Stimulated activated CD8-positive, alpha-beta memory T cell treated with anti-CD3 and anti-CD28 coated beads, Interleukin-4, amount 100 ng/mL, for 1 hour (primary cell): ENCODE measurements at places on chromosomes 5 and 9.

- no peak for DNase-seq
Measured at GRCh38 chr5:96254980-96255691, 177.9 kb downstream of the PCSK1 start.

DNA sequence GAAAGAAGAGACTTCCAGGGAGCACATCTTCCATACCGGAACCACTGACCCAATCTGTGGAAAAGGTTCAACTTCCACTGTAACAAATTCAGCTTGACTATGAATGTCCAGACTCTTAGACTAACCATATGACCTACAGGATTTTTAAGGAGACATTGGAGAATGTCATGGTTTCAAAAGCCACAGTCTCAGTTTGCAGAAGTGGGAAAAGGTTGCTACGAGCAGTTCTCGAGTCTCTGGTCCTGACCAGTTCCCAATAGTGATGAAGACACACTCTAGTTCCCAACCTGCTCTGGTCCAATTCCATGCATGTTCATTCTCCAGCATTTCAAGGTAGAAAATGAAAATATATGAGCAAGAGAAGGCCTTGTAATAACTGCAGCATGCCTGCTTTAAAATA is 158.0 kb downstream of the MAPKAP1 start:
- no peak for DNase-seq

GRCh38 chr5:172573120-172573882 is 67.8 kb upstream of the NEURL1B start:
- DNase-seq, result no peak

- no peak for DNase-seq
Measured at GRCh38 chr5:108639366-108639765, 108.3 kb upstream of the FER start.

- no peak for DNase-seq
Measured at GRCh38 chr5:891117-891836, 1.3 kb downstream of the BRD9 start.

DNA sequence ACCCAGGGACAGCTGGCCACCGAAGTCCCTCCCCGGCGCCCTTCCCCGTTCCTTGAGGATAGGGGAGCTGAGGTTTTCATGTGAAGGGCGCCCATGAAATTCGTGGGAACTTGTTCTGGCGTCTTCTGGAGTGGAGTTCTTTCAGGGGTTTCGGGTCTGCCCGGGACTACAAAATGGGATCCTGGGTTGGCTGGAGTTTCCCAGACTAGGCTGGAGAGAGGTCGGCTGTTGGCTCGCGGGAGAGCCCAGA is 3.6 kb upstream of the RGMB start:
- no peak for DNase-seq

DNA sequence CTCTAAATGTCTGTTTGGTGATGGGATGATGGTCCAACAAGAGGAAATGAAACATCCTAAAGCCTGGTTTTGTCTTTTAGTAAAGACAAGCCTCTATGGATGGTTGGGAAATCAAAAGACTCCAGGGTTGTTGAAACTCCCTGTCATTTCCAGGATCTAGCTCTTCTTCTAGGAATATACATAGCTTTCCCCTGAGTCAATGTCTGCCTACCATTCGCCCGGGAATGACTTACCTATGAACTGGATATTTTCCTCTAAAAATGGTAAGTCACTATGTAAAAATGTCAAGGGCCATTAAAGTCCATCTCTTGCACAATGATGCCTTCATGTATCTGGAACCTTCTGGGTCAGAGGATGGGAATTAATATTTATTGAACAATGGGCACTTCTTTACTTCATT is 11.1 kb upstream of the KIF12 start:
- DNase-seq, result no peak

GRCh38 chr5:172602783-172603231 is 38.3 kb upstream of the NEURL1B start:
- DNase-seq, result no peak

DNA sequence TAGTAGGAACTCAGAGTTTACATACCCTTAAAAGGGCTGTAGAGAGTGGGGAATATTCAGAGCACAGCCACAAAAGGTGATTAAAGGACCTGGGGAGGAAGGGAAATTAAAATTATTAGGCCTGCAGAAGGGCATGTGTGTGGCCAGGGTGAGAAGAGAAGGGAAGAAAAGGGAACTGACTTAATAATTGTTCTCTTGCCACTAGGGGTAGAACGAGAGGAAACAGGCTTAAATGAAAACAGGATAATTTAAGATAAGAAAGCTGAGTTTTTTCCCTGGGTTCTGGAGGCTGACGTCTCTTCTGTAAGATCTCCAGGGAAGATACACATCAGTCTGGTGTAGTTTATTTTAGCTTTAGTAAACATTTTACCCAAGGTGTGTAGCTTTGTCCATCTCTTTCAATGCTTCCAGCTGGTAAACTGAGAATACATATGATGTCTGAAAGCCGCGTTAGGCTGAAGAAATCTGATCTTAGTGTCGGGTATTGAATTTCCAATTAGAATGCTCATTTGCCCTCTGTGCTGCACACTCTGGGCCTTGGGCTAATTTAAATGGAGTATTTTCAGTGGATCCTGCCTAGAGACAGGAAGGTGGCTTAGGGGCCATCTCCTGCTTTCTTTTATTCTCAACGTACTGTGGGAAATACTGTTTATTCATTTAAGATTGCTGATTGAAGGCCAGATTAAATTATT is 416.8 kb downstream of the TMEM38B start:
- no peak for DNase-seq

DNA sequence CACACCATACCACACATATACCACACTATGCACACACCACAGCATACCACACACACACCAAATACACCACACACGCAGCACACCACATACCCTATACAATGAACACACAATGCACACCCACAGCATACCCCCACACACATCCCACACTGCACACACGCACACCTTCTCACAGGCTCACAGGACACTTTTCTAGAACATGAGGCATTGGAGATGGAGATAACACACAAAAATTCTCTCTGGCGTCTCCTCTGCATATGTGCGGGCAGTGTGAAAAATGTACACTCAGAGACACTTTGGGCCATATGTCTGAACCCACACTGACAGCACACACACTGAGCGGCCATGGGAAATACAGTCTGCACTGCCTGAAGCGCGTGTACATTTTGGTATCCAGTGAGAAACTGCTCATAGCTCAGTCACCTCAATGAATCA is 278.1 kb downstream of the GADD45G start:
- no peak for DNase-seq

- DNase-seq, result no peak
Measured at GRCh38 chr9:73079326-73079725, 72.3 kb upstream of the ANXA1 start.

DNA sequence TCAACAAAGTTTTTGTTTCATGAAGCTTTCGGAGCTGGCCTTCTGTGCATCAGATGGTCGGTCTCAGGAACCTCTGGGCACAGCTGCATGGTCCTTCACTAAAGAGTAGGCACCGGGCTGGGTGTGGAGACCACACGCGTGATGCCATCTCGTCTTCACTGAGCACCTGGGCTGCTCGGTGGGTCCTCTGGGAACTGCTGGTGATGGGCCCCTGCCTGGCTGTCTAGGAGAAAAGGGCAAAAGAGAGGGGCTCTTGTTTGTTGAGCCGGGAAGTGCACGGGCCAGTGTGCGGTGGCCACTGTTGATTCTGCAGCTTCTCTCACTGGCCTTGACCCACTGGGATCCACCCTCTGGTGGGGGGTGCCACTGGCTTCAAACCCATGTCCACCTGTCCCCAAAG is 46.0 kb downstream of the COL5A1 start:
- no peak for DNase-seq

- DNase-seq, result no peak
Measured at GRCh38 chr5:125424402-125425141, 678.1 kb upstream of the ZNF608 start.

DNA sequence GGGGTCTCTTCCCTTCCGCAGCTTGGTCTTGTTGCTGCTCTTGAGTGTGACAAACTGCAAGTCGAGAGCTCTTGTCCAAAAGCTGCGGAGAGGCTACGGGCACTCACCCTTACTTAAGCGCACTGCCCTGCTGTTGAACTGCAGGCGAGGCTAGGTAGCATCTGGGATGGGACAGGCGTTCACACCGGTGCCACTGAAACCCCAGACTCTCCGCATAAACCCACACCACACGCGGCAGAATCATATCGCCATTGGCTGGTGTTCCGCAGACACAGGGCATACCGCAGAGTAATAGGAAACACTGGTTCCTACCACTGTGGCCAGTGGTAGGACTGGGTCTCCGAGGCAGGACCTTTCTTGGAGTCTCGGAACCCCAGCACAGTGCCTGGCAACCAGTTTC is 2.2 kb upstream of the NPR3 start:
- no peak for DNase-seq

DNA sequence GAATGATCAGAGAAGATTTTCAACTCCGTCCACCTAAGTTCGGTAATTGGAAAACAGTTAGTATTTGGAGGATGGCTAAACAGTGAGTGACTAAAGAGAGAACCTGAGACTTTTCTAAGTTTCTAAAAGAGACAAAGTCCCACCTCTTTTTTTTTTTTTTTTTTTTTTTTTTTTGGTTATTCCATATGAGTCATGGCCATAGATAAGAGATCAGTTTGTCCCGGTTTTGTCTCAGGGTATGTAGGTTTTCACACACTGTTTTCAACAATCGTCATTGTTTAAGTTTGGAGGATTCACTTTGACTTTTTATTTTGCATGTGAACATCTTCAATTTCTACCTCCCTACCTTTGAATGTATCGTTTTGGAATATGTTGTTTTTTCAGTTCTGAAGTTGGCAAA is 85.9 kb downstream of the NTRK2 start:
- no peak for DNase-seq

- no peak for DNase-seq
Measured at GRCh38 chr9:110752766-110753165, 84.2 kb downstream of the MUSK start.

DNA sequence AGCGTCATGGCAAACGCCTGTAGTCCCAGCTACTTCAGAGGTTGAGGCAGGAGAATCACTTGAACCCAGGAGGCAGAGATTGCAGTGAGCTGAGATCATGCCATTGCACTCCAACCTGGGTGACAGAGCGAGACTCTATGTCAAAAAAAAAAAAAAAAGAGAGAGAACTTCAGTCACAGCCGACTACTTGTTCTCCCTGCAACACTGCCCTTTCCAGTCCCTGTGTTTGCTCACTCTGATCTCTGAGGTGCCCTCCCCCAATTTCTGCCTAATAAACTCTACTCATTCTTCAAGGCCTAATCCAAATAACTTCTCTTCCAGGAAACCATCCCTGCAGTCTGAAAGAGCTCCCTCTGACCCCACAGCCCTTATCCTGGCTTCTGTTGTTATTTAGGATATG is 28.1 kb downstream of the GFRA3 start:
- DNase-seq, result no peak

DNA sequence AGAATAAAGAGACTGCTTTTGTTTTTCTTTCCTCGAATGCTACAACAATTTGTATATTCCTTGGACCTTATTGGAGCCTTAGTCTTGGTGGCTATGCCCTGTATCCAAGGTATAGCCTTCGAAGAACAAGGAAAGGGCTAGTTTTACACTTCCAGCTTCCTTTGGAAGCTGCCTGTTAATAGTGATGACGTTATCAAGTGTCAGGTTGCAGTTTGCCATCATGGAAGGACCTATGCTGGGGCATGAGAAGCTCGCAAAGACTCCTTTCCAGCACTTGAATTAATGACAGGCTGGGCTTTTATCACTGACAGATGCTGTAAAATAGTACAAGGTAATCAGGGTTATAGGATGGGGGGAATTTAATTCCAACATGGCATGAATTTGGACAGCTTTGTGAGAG is 157.9 kb downstream of the KDM4C start:
- no peak for DNase-seq

GRCh38 chr9:107389617-107390071 is 99.9 kb downstream of the KLF4 start:
- no peak for DNase-seq

DNA sequence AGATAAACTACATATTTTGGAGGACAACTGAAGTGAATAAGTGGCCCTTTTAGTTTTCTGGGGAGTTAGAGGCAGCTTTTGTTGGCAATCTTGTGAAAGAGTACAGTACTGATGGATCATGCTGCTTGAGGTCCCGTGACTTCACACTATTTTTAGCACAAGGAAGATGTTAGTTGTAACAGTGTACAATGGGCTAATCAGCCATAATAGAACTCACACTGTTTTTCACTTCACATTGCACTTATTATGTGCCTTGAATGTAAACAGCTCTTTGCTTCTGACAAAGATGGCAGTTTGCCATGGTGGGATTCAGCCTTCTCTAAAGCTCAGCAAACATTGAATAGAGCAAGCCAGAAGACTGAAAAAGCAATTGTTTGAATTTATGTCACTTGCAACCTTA is 176.7 kb upstream of the ZNF608 start:
- DNase-seq, result no peak

DNA sequence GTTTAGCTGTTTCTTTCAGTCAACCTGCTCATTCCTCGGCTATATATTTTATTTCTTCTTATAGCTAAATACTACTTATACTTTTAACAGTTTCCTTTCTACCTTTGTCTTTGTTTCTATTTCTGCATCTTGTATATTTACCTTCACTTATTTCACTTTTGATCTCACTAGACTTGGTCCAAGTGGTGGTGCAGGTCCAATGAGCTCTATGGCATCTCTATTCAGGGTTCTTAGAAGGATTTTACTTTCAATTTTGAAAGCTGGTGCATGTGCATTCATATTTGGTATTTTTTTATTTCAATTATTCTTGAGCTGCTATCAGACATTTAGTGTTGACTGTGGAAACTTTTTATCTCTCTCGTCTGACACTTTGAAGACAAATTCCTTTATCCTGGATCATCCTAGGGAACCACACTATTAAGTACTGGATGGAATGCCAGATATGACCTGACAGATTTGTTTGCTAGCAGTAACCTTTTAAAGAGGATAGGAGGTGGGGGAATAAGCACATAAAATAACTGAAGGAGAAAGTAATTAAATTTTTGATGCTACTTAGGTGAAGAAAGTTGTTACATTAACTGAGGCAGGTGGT is 123.1 kb upstream of the PJA2 start:
- no peak for DNase-seq

DNA sequence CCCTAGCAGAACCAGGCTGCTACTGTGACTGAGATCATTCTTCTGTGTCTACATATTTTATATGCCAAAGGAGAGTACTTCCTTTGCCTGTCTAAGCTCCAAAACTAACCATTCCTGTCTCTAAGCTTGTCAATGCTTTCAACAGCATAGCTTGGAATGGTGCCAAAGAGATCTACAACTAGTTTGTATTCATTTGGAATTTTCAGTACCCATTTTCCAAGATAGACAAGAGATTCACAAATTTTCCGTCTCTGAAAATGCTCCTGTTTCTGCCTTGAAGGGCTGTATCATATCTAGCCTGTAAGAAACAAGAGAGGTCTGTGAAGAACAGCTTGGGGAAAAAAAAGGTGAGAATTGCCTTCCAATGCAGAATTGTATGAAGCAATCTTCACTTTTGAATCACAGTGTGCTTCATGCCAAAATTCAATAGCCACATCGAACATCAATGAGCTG is 334.4 kb upstream of the ACTBL2 start:
- no peak for DNase-seq
